ENCODE measurements at places on chromosomes 5 and 9.

DNA sequence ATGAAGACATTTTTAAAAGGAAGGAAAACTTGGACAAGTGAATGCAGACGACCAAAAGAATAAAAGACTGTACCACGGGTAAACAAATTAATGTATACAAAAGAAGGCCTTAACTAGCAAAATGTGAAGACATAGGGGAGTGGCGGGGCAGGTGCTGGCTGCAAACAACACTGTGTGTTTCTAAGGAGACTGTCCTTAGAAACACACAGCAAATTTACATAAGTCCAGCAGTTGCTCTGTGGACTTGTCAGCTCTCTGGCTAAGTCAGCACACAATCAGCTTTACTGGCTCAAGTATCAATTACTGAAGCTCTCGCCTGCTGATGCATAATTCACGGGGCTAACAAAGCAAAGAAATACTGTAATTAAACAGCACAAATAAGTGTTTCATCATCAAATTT is 24.8 kb downstream of the PTBP3 start:
- DNase-seq: no peak

DNA sequence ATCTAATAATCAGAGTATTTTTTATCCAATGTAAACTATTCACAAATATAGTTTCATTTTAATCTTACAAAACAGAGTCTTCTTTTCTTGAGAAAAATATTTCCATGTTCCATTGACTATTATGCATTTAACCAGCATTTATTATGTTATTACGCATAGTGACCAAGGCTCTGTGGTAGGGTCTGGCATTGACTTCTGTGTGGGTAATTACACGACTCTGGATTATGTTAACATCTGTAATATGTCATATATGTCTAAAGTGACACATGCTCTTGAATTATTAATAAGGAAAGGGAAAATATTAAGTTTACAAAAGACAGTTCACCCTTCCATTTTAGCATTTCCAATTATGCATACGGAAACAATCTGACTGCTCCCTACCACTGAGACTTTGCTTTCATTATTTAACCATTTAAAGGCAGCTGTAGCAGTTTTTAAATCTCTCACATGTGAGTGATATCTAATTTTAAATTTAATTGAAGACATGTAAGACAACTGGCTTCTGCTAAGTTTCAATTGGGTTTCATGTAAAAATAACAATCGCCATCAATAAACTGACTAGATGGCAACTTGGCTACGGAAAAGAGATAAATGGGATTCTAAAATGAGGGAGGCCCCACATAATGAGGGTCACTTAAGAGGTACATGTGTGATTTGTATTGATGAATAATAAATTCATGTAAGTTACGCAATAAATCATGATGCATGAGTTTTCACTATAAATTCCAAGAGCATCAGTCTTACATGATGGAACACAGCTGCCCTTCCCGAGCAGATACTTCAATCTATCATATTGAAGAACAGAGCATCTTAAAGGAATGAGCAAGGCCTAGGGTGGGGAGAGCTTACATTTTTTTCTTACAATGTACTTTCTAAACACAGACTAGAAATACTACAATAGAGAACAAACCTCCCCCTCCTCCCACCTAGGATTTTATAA is 1056.8 kb downstream of the MAT2B start:
- no peak for DNase-seq

- no peak for DNase-seq
Measured at GRCh38 chr5:149300441-149300840, 28.8 kb downstream of the AFAP1L1 start.

DNA sequence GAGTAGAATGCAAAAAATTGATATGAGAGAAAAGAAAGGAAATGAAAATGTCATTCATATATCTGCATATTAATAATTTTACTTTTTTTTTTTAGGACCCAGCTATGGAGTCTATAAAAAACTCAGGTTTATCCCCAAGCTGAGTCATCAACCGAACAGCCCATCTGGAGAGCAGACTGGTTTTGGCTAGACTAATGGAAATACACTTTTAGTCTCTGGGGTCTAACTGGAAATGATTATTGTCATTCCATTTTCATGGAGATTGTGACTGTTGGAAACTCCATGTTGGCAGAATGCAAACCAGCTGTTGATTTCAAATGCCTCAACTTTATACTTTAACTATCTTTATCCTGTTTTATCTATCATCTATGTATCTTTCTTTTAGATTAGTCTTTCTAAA is 28.7 kb downstream of the ANXA1 start:
- peak; percentile 68 for DNase-seq

DNA sequence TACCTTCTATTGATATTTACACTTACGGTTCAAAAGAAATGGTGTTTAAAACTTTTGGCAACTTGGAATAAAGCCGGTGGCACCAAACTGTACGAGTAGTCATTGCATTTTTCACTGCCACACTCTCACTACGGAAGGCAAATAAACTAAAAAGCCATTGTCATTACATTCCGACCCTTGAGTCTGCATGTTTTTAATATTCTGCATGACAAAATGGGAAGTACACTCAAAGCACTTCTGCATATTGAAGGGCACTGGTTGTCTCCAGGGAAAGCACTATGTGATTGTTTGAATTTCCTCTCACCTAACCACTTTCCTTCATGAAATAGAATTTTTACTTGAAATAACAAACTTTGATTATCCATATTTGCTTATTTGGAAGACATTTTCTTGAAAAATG is 426.3 kb downstream of the CETN3 start:
- no peak for DNase-seq

DNA sequence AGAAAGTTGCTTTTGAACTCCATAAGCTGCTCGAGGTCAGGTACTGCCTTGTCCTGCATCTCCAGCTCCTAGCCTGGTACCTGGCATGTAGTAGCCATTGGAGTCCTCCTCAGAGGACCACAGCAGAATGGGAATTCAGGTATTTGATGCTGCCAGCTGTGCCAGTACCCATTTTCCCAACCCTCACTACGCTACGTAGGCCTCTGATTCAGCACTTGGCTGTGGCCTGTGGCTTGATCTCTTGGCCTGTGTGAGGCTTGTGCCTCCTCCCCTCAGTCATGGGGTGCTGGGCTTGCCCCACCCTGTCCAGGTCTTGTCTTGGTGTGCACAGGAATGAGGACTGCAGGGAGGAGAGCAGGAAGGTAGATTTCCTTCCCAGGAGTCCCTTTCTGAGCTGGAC is 11.8 kb downstream of the OTULIN start:
- DNase-seq: peak; percentile 42

- DNase-seq: no peak
Measured at GRCh38 chr5:21225223-21226064, 1237.4 kb upstream of the CDH18 start.

DNA sequence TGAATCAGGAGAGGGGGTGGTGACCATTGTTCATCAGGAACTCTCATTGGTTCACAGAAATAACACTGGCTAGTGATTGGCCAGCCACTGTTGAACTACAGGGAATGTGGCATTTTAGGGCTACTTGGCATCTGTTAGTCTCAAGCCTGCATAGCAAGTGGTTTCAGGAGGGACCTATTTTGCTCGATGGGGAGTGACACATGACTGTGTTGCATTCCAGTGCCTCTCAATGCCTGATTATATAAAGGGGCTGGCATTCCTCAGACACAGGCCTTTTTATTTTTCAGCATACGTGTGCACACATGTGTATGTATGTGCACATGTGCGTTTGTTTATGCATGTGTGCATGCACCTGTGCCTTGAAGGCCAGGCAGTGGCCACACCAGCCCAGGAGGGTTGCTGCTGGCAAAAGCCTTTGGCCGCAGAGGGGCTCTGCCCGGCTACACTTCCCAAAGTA is 23.2 kb downstream of the FGD3 start:
- peak; percentile 47 for DNase-seq

DNA sequence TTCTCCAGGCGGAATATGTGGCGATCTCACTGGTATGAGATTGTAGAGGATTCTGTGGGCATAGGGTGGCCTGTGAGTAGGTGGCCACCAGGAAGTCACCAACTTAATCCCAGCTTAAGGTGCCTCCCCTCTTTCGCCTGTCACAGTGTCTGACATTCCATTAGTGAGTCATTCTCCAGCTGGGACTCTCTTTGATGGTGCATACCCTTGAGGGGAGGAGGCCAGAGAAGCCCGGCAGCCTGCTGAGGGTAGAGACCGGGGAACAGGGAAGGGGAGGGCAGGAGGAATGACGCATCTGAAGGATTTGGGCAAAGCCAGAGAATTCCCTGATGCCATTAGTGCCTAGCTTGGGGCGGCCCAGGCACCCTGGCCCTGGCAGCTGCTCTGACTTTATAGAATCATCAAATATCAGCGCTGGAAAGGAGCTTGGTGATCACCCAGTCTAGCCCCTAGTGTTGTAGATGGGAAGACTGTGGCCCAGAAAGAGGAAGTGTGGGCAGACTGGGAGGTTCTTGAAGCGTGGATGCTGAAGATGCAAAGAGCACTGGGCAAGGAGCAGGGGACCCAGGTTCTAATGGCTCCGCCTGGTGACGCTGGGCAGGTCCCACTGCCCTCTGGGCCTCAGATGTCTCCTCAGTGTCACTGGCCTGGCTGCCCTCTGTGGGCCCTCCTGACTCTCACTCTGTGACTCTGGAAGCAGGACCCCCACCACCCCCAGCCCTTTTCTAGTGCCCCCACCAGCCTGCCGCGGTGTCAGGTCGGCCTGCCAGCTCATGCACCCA is 41.4 kb downstream of the DAB2IP start:
- DNase-seq: peak; percentile 70

Measured in AG20443 (cell line).